ENCODE measurements at places on chromosomes 2 and 18. TPM values are rescaled to one million over a fixed set of nuclear protein-coding genes. Genes with fewer than 3 reads are reported as not detected.

UBXN2A gene
- total RNA-seq: 13.5 TPM

COLEC11 gene
- total RNA-seq: 1.4 TPM

LINC00305 gene
- not detected for total RNA-seq

MORN2 gene
- total RNA-seq: 22.0 TPM

GREB1L gene
- 11.2 TPM for total RNA-seq

ST6GAL2 gene
- total RNA-seq: 1.6 TPM

ARHGAP25 gene
- 1.8 TPM for total RNA-seq

DPP10 gene
- total RNA-seq: not detected

SCN9A gene
- total RNA-seq: 3.0 TPM

ERBB4 gene
- total RNA-seq: not detected

HOXD10 gene
- not detected for total RNA-seq

FBXO15 gene
- 0.09 TPM for total RNA-seq

EFHD1 gene
- total RNA-seq: 1.1 TPM

DSG3 gene
- total RNA-seq: not detected

MATN3 gene
- 2.9 TPM for total RNA-seq

GKN1 gene
- not detected for total RNA-seq

AMER3 gene
- total RNA-seq: not detected

MAP3K19 gene
- total RNA-seq: not detected

NGEF gene
- not detected for total RNA-seq

OLA1 gene
- total RNA-seq: 59.4 TPM

KCNS3 gene
- 1.2 TPM for total RNA-seq

MAPK4 gene
- total RNA-seq: not detected

TBR1 gene
- not detected for total RNA-seq

RRM2 gene
- total RNA-seq: 8.8 TPM

UGT1A8 gene
- total RNA-seq: not detected

KCNIP3 gene
- total RNA-seq: 22.5 TPM

CNTNAP5 gene
- not detected for total RNA-seq
